ENCODE measurements at places on chromosomes 2 and 18. TPM values are rescaled to one million over a fixed set of nuclear protein-coding genes. Genes with fewer than 3 reads are reported as not detected.
A peak's percentile ranks its signal among the peaks of the same experiment; 100 is the strongest.

Gene RBKS
- 1.7 TPM for total RNA-seq

Gene DNPEP
- 55.5 TPM for total RNA-seq

Gene CERKL
- 0.14 TPM for total RNA-seq

Gene HOXD4
- total RNA-seq, result not detected

Gene TRIM54
- 5.5 TPM for total RNA-seq

Gene MYL12B
- 201 TPM for total RNA-seq

Gene SCN9A
- total RNA-seq, result 0.90 TPM

Gene CAVIN2
- total RNA-seq, result not detected

Gene PLEK
- not detected for total RNA-seq

Gene SNRNP27
- 50.4 TPM for total RNA-seq

GRCh38 chr2:10561288-10562035 is 113.3 kb upstream of the ODC1 start:
- DNase-seq, result no peak

- DNase-seq, result no peak
These were observed 262.5 kb upstream of the RAB6C start for GRCh38 chr2:129716781-129717559.

DNA sequence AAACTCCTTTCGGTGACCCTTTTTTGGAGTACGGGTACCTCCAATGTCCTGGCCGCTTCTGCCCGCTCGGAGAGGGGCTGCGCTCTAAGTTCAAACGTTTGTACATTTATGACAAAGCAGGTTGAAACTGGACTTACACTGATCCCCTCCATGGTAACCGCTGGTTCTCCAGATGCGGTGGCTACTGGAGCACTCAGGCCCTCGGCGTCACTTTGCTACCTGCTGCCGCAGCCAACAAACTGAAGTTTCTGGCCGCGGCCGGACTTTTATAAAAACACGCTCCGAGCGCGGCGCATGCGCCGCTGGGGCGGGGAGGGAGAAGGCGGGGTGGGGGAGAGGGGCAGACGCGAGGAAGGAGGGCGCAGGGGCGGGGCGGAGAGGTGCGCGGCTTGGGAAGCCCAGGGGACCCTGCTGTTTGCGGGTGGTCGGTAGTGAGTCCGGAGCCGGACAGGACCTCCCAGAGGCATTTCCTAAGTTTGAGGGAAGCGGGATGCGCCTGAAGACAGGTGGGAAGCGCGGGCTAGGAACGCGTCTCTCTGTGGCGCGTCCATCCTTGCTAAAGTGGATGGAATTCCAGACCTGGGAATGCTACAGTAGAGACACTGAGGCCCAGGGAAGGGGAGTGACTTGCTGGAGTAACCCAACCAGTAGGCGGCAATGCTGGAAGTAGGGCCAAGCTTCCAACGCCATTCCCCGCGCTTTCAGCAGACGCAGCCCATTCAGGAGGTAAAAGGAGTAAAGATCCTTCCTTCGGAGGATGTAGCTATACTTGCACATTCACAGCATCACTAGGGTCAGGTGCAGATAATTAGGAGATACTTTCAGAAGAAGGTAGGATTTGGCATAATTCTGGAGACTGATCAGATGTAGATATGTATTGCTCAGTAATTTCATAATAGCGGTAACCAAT is at the start of gene CXCR4:
Gene CXCR4, minus strand, starts transcription at position 241 of the 910 bp plus-strand sequence. Its CDS starts 89 bp downstream, at position 152.
- peak; percentile 98 for DNase-seq

- no peak for DNase-seq
These were observed 41.6 kb downstream of the LAMA3 start for GRCh38 chr18:23730857-23731256.

DNA sequence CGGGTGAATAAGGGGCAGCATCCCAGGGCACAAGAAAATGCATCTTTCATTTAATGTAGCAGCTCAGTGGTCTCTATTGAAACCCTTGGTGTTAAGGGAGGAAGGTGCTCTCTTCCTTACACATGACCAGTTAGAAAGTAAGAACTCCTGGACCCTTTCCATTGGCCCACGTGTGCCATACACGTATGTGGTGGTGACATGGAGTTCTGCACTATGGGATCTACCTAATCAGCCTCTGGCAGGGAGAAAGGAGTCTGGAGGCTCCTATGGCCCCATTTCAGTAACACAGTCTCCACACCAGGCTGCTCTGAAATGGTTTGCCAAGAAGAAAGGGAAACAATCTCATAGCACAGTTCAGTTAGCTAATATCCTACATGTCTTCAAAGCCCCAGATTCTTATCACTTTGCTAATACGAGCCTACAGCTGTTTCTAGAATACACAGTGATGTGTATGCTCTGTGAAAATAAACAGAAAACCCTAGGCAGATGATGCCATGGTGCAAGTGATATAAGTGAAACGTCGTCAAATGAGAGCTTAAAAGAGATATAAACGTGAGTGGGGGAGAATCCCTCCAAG is 7.0 kb downstream of the EFEMP1 start:
- no peak for DNase-seq

- DNase-seq, result no peak
These were observed 54.8 kb downstream of the FAM168B start for GRCh38 chr2:131038258-131039100.

DNA sequence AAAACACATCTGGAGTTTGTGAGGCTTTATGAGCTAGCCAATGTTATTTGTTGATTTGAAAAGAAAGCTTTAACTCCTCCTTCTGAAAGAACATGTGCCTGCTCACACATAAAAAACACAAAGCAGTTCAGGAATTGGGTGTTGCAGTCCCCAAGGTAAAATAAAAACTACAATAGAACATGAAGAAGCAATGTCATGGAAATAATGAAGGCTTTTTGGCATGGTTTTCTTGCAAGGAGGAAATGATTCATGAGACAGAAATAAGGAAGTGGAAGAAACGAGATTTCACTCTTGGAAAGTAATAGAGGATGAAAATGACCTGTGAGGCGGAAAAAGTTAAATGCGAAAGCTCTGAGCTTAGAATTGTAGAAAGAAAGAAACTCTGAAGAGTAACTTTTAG is 81.1 kb downstream of the TRIB2 start:
- no peak for DNase-seq

DNA sequence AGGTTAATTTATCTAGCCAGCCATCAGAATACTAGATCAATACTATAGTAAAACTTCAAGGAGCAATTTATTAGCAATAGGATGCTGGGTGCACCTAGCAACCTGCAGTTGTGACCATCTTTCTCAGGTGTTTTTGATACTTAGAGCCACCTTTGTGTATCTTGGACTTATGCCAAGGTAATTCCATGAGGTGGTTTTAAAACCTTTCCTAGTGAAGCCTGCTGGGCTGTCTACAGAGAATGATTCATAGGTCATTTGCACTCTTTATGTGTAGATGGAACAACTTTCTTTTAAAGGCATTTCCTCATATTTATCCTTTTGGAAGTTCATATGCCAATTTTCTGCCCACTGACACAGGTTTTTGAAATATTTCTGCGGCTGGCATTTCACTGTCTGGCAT is 1030.1 kb upstream of the POU3F3 start:
- no peak for DNase-seq

DNA sequence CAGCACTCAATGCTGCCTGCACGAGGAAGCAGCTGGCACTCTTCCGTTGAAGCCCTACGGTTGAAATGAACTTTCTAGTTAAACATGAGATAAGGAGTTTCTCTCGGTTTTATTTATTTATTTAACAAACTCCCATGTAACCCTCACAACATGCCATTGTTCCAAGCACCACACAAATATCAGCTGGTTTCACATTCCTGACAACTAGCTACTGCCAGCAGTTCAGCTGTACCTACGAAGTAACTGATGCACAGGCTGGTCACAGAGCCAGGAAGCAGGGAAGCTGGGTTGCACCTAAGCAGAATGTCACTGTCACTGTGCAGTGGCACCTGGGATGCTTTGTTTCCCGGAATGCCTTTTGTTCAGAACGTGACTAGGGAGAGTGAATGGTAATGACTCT is 18.1 kb downstream of the TIMM21 start:
- DNase-seq, result no peak

DNA sequence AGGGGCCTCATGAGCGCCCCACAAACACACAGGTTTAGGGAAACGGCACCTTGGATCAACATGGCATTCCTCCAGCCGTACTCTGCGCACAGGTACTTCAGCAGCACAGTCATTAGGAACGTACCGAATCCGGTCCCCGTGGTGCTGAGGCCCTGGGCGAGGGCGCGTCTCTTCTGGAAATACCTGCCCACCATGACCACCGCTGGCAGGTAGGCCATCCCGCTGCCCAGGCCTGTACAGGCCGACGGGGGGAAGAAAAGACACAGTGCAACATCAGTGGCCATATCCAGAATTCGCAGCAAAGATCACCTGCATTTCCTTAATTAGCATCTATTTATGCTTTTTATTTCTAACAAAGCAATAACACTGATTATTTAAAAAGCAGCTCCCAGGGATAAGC is 22.2 kb downstream of the SLC16A14 start:
- DNase-seq, result no peak

DNA sequence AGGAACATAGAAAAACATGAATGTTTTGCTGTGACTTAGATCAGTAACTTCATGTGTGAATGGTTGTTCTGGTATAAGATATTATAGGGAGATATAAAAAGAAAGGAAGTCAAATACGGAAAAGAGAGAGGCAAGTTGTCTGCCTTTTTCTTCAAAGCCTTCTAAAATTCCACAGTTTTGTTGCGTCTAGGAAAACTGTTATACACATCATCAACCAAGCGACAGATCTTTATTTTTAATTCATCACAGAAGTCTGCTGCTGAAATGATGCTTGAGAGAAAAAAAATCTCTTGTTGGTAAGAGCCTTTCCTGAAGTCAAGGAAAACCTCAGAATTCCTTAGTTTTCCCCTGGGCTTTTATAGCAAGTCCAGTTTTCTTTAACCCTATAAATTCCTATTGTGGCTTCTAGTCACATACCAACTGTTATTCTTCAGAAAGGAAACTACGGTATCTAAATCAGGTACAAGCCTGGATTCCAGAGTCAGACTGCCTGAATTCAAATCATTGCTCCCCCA is 36.3 kb upstream of the TANC1 start:
- DNase-seq, result no peak

- peak; percentile 26 for DNase-seq
These were observed 66.9 kb downstream of the LTBP1 start for GRCh38 chr2:33013684-33014110.

GRCh38 chr2:66318009-66318561 is 116.8 kb upstream of the MEIS1 start:
- peak; percentile 25 for DNase-seq

- DNase-seq, result no peak
These were observed 67.7 kb upstream of the CTLA4 start for GRCh38 chr2:203799908-203800307.

DNA sequence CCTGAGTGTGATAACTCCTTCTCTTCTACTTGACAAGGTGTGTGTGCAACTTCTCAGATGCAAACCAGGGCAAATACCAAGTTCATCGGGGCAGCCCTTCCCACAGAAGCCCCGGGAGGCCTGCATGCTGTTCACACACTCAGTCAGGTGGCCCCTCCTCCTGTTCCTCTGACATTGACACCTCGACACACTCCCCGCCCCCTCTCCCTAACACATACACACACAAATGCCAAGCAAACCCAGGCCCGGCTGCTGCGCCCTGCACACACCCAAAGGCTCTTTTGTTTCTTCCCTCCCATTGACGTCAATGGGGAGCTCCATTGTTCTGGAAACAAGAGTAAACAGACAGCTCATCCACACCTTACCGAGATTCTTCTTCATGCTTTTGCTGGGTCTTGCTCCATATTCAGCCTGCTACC is 1.7 kb upstream of the PER2 start:
- DNase-seq, result peak; percentile 84

GRCh38 chr2:147051248-147051647 is 793.6 kb upstream of the ACVR2A start:
- no peak for DNase-seq

DNA sequence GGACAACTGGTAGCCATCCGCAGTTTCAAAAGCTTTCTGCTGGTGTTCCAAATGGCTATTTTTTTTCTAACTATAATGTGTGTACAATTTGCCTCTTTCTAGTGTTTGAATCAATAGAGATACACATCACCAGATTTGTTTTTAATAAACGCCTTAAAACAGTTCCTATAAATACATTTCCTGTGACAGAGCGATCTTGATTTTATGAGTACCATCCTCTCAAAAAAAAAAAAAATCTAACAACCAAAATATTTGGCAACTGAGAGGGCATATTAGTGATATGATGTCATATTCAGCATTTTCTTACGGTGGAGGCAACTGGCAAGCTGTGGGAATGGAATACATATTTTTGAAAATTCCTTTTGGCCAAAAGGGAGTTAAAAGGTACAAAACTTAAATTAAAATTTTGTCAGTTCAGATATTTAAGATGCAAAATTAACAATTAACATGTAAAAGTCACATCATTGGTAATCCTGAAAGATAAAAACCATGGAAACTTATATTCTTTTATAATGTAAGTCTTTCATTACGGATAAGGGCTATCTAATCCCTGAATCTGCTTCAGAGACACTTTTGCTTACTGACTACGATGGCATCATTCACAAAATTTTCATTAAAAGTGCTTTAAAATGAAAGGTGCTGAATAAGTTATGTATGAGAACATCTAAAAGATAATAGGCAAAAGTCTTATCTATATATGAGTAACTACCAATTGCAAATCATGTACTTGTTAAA is 268.4 kb downstream of the TCF4 start:
- DNase-seq, result no peak

- DNase-seq, result no peak
These were observed 68.9 kb downstream of the CYB5A start for GRCh38 chr18:74222710-74223494.

DNA sequence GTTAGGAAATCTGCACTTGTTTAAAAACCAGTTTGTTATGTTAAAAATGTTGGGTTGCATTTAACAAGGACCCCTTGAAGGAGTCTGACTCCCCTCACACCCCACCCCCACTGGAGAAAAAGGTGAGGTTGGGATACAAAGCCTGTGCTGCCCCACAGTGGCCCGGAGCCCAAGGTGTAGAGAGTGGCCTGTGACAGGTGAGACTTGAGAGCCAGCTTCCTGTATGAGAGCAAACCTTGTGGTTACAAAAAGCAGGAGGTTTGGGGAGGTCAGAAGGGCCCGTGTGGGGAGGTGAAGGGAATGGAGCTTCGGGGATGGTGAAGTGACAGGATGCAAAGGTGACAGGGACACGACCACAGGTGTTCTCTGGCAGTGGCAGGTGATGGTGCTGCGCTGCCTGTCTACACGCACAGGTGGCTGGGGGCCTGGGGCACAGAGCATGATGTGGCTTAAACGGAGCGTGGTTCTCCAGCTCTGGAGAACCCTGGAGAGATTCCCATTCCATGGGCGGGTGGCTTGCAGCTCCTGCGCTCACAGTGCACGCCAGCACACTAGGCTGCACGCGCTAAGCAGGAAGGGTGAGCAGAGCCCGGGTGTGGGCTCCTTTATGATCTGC is 29.0 kb downstream of the IMPA2 start:
- no peak for DNase-seq

GRCh38 chr18:3983351-3983969 is 471.6 kb downstream of the DLGAP1 start:
- DNase-seq, result no peak

GRCh38 chr2:10089565-10090190 is 9.5 kb upstream of the CYS1 start:
- DNase-seq, result no peak

GRCh38 chr2:220071696-220072095 is 444.3 kb downstream of the SLC4A3 start:
- DNase-seq, result no peak

GRCh38 chr2:63444565-63445288 is 143.6 kb downstream of the WDPCP start:
- DNase-seq, result no peak
